Endothelial cell of umbilical vein (primary cell): ENCODE measurements at places on chromosomes 5 and 9.
A peak's percentile ranks its signal among the peaks of the same experiment; 100 is the strongest.

DNA sequence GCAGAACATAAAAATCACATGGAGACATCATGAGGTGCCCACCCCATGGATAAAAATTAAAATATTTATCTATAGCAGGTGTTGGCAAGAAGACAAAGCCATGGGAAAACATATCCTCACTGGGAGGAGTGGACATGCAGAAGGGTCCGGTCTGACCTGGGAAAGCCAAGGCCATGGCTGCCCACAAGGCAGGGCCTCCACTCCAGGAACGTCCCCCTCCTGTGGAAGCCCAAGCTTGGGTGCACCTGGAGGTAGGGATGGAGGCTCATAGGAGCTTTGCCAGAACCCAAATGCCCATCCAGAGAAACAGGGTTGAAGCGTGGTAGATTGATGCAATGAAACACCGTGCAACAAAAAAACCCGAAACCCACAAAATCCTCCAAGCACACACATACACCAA, 81.4 kb upstream of the COL5A1 start:
- DNase-seq, result no peak

GRCh38 chr5:138053554-138053953, 20.7 kb upstream of the FAM13B start:
- DNase-seq, result no peak

- no peak for DNase-seq
Measured at GRCh38 chr9:2583308-2584013, 38.1 kb upstream of the VLDLR start.

DNA sequence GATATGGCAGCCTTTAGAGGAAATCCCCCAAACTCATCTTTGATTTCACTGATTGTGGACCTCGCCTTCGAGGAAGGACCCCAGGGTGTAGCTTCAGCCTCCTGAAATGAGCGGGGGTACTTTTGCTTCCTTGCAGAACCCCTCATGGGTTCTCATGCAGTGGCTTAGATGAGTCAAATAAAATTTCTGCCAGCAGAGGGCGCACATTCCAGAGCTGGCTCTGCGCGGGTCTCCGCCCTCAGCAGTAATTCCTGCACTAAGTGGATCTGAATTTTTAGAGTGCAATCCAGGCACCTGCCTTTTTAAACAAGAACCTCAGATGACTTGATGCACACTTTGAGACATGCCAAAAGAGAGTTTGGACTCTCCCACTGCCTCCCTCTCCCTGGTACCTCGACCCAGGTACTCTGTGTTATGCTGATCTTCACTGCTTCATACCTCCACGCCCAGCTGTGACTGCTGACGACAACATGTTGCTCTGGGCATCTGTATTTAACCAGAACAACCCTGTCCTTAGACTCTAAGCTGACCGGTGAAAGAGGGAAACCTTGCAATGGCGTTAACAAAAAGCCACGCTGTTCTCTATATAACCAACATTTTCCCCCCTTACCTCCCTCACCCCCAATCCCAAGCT, 7.3 kb downstream of the EGFLAM start:
- peak; percentile 56 for DNase-seq

- no peak for DNase-seq
Measured at GRCh38 chr9:109781086-109781485, 1.1 kb downstream of the PALM2AKAP2 start.

- DNase-seq, result no peak
Measured at GRCh38 chr5:66161356-66161755, 17.3 kb downstream of the SREK1 start.

- DNase-seq, result no peak
Measured at GRCh38 chr9:136080716-136081112, 14.4 kb downstream of the NACC2 start.

- no peak for DNase-seq
Measured at GRCh38 chr5:103532086-103532734, 30.4 kb downstream of the NUDT12 start.

DNA sequence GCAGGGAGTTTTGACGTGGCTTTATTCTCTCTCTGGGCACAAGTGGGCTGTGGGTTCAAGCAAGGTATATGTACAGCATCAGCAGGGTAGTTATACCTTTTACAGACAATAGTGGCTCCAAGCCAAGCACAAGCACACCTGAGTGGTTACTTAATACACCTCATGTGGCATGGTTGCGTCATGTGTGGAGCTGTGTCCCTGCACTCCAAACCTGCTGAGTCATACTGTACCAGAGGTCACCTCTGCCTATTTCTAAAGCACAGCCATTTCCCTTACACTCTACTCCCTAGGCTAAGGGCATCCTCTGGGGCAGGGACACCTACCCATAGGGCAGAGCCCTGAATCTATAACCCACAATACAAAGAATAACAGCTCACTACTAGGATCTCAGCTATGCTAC, 147.3 kb downstream of the OSTF1 start:
- no peak for DNase-seq

DNA sequence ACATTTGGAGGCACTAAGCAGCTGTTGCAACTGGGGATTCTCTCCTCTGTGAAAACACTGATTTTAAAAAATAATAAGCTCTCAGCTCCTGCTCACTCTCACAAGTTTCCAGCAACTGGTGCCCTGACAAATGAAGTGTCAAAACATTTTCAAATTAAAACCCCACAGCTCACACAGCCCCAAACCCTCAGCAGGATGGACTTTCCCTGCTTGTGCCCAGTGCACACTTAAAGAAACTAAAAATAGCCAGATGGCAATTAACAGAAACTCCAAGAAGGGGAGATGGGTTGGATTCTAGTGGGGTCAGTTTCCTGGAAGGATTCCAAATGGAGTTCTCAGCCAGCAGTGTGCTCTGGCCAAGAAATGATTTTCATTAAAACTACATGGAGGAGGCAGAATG, 163.0 kb upstream of the PUM3 start:
- DNase-seq, result no peak

DNA sequence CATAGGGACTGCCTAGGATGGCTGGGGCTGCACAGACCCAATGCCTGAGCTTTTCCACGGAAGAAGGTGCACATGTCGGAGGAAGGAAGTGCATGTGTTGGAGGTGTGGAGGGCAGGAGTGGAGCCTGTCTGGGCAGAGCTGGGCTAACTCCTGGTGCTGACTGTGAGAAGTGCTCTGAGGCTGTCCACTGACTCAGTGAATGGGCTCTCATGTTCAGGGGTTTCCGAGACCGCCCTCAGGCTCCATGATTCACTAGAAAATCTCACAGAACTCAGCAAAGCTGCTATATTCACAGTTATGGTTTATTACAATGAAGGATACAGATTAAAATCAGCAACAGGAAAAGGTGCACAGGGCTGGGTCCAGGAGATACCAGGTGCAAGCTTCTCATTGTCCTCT, 37.2 kb downstream of the NTNG2 start:
- DNase-seq, result no peak

GRCh38 chr9:20941174-20941690, 90.2 kb downstream of the HACD4 start:
- peak; percentile 74 for DNase-seq

- DNase-seq, result no peak
Measured at GRCh38 chr9:81609782-81610739, 79.3 kb downstream of the TLE1 start.

DNA sequence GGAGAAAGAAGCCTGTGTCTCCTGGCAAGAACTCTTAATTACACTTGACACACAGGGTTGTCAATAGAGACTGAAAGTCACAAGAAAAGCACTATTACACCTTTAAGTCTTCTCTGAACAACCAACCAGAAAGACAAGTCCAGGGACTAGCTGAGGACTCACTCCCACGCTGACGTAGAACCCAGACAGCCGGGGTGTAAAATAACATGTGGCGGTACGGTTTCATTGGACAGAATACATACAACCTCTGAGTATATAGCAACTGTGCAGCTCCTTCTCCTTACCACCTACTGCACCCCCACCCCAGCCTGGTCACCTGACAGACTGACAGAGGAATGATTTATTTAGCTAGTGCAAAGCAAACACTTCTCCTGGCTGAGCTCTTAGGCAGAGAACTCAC, 103.4 kb upstream of the RASEF start:
- no peak for DNase-seq

- DNase-seq, result no peak
Measured at GRCh38 chr5:2112173-2113025, 229.7 kb upstream of the IRX4 start.
